ENCODE measurements at places on chromosomes 2 and 18.
A peak's percentile ranks its signal among the peaks of the same experiment; 100 is the strongest.

- no peak for DNase-seq
Observed at GRCh38 chr2:78065366-78065765, 543.2 kb upstream of the LRRTM4 start.

GRCh38 chr2:190532581-190532980 lies 1.9 kb downstream of the NEMP2 start:
- DNase-seq: peak; percentile 14

- DNase-seq: no peak
Observed at GRCh38 chr2:215848698-215849097, 164.7 kb downstream of the MREG start.

GRCh38 chr2:32617599-32618189 lies 10.2 kb upstream of the TTC27 start:
- no peak for DNase-seq

- no peak for DNase-seq
Observed at GRCh38 chr2:237453671-237454070, 33.4 kb upstream of the MLPH start.

- no peak for DNase-seq
Observed at GRCh38 chr2:144501118-144501517, 18.8 kb downstream of the ZEB2 start.

DNA sequence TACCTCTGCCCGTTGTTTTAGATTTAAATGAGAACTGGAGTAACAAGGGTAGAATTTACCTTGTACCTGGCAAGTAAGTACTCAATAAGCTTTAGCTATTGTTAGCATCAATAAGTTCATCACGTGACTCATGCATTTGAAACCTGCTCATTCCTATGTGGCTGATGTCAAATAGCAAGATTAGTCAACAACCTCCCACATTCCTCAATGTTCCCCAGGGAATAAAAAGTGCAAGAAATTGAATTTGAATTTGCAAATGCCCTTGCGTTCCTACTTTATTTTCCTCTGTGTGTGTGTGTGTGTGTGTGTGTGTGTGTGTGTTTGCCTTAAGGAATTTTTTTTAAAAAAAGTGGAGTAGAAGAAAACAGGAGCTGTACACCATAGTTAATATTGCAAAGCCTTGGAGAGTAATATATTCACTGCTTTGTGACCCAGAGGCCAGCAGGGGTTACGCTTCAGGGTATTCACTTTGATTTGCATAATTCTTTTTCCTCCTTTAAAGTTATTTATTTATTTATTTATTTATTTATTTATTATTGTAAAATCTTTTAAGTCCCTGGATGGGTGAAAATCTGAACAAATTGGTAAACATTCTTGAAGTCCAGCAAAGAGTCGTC lies 43.9 kb upstream of the DNAH7 start:
- DNase-seq: no peak

GRCh38 chr2:74532222-74532621 lies 2.5 kb downstream of the HTRA2 start:
- peak; percentile 78 for DNase-seq

DNA sequence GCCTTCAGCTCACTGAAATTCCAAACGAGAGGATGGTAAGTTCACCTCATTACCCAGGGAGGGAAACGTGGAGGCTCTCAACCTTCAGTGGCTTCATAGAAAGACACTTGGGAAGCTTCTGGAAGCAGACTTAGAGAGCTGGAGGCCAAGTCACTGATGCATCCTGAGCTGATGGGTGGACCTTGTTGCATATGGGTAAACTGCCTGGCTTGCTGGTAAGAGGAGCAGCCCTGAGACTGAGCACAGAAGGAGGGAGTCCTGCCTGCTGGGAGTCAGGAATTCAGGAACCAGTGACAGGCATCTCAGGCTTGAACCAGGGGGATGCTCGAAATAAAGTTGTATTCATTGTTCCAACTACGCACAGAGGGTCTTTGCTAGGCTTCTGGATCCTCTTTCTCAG lies 66.5 kb upstream of the NPAS2 start:
- DNase-seq: no peak

DNA sequence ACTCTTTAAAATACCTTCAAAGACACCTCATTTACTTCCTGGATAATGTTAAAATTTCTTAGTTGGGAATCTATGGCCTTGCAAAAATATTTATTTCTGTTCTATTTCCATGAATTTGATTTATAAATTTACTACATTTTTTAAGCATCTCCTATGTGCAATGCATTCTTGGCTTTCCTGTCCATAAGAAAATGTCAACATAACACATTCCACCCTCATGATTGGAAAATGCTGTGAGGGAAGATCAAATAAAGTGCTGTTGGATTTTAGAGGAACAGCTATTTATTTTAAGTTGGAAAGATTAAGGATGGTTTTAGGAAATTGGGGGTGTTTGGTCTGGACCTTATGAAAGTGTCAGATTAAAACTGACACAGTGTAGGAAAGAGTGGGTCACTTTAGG lies 45.4 kb upstream of the MC4R start:
- no peak for DNase-seq

- no peak for DNase-seq
Observed at GRCh38 chr2:187566712-187567111, 12.5 kb upstream of the TFPI start.

- peak; percentile 49 for DNase-seq
Observed at GRCh38 chr2:168348076-168348475, 100.7 kb upstream of the STK39 start.

DNA sequence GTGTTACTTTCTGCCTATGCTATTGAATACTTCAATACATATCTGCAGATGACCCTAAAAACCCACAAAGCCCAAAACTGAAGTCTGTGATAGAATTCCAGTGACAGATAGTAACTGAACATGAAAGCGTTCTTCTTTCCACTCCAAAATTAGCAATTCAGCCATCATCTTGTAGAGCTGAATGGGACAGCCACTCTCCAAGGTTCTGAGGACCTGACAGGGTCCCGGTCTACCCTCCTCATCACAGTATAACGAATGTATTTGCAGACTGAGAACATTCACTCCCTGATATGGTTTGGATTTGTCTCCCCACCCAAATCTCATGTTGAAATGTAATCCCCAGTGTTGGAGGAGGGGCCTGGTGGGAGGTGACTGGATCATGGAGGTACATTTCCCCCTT lies 189.5 kb downstream of the MTCL1 start:
- DNase-seq: no peak

DNA sequence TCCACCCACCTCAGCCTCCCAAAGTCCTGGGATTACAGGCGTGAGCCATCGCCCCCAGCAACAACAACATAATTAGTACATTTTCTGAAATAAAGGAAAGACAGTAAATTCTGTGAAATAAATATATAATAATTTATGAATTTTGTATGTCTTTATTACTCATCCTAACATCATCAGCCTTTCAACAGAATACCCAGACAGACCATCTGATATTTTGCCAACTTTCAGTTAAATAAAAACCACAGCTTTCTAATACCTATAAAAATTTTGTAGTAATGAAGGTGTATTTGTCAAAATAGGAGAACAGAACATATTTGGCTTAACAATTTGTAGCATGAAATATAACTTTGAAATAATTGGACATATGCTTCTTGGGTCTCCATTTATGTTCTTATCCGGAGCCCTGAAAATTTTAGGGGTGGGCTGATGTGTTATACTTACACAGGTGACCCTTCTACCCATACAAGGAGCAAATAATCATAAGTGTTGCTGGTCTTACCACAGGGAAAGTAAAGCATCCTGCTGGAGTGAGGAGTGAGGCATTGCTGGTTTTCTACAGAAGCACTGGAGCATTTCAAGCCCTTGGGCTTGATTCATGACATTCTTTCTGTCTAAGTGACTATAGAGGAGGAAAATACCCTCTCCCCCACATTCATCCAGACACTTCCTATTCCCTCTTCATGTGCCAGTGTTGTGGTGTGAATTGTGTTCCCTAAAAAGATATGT lies 99.3 kb downstream of the SPOPL start:
- DNase-seq: no peak

DNA sequence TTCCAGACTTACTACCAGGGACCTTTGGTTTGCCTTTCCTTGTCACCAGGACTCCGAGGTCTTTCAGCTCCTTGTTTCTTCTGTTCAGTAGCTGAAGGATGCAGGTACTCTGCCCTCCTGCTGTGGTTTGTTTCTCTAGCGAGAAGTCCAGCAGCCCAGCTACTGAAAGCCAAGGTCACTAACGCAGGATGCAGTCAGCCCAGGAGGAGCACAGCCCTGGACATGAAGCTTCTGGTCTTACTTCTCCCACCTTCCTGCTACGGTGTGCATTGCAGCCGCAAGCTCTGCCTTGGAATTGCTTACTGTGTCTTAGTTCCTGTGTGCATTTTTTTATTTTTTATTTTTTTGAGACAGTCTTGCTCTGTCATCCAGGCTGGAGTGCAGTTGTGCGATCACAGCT lies 62.4 kb downstream of the DGKD start:
- no peak for DNase-seq

GRCh38 chr2:55088400-55088799 lies 38.1 kb upstream of the RTN4 start:
- DNase-seq: no peak

GRCh38 chr2:236628256-236628901 lies 58.8 kb downstream of the ACKR3 start:
- DNase-seq: no peak

- DNase-seq: no peak
Observed at GRCh38 chr18:32629981-32630700, 142.7 kb downstream of the KLHL14 start.

GRCh38 chr2:145431181-145431951 lies 911.4 kb upstream of the ZEB2 start:
- DNase-seq: no peak

DNA sequence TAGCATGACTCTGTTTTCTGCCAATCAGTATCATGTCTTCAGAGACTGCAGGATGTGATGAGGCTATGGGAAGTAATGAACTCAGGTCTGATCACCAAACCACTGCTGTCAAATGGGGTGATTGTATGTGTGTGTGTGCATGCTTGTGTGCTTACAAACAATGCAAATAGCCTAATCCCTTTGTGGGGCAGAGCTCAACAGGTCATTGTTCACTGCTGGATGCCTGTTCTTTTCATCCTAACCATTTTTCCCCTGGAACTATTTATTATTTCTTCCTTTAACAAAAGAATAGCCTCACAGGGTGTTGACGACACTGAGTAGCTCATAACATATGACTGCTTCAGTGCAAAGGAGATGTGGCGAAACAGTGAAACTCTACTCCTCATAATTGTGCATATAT lies 55.9 kb downstream of the NXPH2 start:
- DNase-seq: no peak

- DNase-seq: no peak
Observed at GRCh38 chr18:44392933-44393332, 287.8 kb upstream of the SETBP1 start.

DNA sequence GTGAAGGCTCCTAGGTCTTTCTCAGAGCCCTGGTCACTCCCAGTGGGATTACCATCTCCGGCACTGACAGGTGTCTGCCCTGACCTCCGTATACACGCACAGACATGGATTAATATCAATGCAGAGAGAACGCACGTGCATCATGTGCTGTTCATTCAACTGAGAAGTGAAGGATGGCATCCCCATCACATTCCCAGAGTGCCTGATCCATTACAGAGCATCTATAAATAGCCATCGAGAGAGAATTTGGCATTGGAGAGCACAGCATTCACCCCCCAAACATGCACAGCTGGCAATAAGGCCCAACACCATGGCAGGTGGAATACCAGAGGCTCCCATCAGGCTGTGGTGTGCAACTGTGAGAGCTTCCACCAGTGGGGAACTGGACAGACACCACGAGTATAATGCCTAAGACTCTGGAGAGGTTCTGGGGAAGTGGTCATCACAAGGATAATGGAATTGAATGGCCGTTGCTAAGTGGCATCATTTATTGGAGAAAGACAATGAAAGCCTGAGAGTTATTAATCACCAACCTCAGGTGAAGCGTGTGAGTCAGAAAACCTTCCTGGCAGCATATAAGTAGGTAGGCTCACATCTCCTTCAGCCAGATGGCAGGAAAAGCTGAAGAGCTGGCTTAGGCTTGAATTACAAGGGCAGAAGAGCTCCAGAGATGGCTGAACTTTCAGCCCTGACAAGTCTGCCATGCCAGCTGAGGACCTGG lies 244.5 kb upstream of the ID2 start:
- no peak for DNase-seq

DNA sequence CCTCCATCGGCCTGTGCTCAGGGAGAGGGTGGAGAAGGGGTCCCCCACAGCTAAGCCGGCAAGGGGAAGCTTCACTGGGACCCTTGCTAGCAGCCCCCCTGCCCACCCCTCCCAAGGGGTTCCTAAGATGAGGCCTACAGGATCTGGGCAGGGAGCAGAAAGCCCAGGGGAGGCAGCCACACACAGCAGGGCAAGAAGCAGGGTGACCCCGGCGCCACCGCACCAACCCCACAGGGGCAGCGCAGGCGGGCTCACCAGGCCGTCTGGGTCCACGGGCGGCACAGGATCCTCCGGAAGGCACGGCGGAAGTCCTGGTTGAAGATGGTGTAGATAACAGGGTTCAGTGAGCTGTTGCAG lies 1.8 kb downstream of the ADRA2B start:
- DNase-seq: no peak

DNA sequence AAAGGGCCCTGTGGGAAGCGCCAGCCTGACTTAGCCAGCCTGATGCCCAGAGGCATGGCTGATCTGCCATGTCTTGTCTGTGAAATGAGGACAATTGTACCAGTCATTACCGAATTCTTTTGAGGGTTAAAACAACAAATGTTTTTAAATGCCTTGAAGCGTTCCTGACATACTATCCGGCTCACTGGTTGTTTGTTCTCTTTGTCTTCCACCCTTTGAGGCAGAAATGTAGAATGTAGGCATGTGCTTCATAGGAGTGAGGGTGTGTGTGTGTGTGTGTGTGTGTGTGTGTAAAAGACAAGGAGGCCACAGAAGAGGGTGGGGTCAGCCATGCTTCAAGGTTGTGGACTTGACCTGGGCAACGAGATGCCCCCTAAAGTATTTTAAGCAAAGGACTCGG lies 35.5 kb downstream of the TGFBRAP1 start:
- DNase-seq: no peak

GRCh38 chr2:233993461-233993860 lies 57.0 kb upstream of the SPP2 start:
- DNase-seq: no peak
